ENCODE measurements at places on chromosomes 5 and 9.

DNA sequence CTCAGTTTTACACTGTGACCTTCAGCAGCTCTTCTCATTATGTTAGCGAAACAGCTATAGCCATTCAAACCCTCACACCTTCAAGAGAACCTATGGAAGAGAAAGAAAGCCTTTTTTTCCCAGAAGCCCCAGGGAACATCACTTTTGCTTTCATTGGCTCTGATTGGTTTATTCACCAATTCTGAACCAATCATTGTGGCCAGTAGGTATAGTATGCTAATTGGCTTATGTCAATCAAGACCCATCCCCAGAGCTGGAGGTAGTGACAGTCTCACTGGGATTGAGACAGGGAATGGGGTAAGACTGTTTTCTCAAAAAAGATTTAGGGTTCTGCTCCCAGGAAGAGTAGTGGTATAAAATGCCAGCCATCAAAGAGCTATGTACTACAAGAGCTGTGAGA, 74.1 kb upstream of the FSD1L start:
- no peak overlapping the region for H3K27ac ChIP-seq
- no peak overlapping the region for H3K4me3 ChIP-seq
- H3K4me1 ChIP-seq = no peaks in the 10 kb centered on the region
- H3K36me3 ChIP-seq = peaks cover 12% of the 10 kb centered on the region

GRCh38 chr9:126666155-126666803, 52.6 kb downstream of the LMX1B start:
- H3K27ac ChIP-seq = no peak overlapping the region
- H3K27me3 ChIP-seq = peaks cover 15% of the 10 kb centered on the region
- peak overlapping the region; percentile 11 for H3K4me3 ChIP-seq
- peaks cover 10% of the 10 kb centered on the region for H3K4me1 ChIP-seq

DNA sequence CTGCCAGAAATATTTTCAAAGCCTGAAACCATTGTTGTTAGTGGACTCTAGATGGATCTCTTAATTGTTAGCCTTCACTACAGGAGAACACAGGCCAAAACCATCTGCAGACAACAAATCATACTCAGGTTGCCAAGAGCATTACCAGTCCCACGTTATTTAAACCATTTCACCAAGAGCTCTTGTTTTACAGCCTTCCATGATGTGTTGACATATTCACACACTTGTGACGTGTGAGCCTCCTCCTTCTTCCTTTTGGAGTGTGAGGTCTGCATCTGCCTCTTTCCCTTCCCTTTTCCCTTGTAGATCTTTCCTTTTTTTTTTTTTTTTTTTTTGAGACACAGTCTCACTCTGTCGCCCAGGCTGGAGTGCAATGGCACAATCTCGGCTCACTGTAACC, 279.0 kb downstream of the AUH start:
- no peak overlapping the region for H3K27ac ChIP-seq
- H3K4me3 ChIP-seq = no peak overlapping the region
- no peaks in the 10 kb centered on the region for H3K4me1 ChIP-seq
- H3K27me3 ChIP-seq = peaks cover 1% of the 10 kb centered on the region
- H3K36me3 ChIP-seq = no peaks in the 10 kb centered on the region

DNA sequence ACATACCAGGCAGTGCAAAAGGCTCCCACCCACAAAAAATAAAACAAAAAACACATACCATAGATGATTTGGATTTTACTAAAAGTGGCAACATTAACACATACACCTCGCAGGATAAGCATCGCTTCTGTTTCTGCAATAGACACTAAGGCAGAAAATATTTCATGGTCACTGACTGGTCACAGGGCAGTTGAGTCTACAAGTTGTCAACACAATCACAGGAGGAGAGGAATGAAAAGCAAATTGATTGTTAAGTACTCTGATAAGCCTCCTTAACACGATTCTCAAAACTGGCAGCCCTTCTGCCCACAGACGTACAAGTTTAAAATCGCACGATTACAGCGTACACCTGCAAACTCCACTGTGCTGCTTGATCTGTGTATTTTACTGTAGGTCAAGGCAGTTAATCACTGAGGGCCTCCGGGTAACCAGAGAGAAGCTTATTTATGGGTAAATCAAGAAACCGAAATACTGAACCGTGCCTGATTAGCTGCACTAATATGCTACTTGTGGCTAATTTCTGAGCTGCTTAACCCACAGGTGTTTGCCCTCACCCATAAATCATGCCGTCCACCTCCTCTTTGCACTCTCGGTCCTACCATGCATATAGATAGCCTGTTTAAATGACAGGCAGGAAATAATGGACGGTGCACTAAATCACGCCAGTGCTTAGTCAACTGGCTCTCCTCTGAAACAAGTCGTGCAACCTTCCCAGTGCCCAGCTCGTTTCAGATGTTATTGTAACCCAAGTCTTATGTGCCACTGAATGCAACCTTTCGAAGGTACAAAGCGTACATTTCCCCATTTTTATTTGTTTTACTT, 659.4 kb upstream of the ADAMTS16 start:
- no peak overlapping the region for H3K27ac ChIP-seq
- H3K36me3 ChIP-seq = no peaks in the 10 kb centered on the region
- H3K4me3 ChIP-seq = no peak overlapping the region
- H3K4me1 ChIP-seq = no peaks in the 10 kb centered on the region
- H3K27me3 ChIP-seq = no peaks in the 10 kb centered on the region

GRCh38 chr5:81310402-81311063, 9.1 kb downstream of the ZCCHC9 start:
- H3K4me1 ChIP-seq = peaks cover 2% of the 10 kb centered on the region
- H3K4me3 ChIP-seq = no peak overlapping the region
- H3K36me3 ChIP-seq = peaks cover 58% of the 10 kb centered on the region
- no peak for DNase-seq
- H3K27me3 ChIP-seq = no peaks in the 10 kb centered on the region
- no peak overlapping the region for H3K27ac ChIP-seq

- no peak overlapping the region for H3K27ac ChIP-seq
- DNase-seq = no peak
- no peaks in the 10 kb centered on the region for H3K36me3 ChIP-seq
- no peaks in the 10 kb centered on the region for H3K27me3 ChIP-seq
- H3K4me3 ChIP-seq = no peak overlapping the region
- H3K4me1 ChIP-seq = no peaks in the 10 kb centered on the region
Measured at GRCh38 chr5:156186760-156187159, 140.2 kb upstream of the SGCD start.

- H3K27ac ChIP-seq = no peak overlapping the region
- no peak for DNase-seq
- H3K27me3 ChIP-seq = no peaks in the 10 kb centered on the region
- H3K36me3 ChIP-seq = no peaks in the 10 kb centered on the region
- H3K4me1 ChIP-seq = peaks cover 28% of the 10 kb centered on the region
Measured at GRCh38 chr9:99588299-99588698, 233.4 kb upstream of the NR4A3 start.

DNA sequence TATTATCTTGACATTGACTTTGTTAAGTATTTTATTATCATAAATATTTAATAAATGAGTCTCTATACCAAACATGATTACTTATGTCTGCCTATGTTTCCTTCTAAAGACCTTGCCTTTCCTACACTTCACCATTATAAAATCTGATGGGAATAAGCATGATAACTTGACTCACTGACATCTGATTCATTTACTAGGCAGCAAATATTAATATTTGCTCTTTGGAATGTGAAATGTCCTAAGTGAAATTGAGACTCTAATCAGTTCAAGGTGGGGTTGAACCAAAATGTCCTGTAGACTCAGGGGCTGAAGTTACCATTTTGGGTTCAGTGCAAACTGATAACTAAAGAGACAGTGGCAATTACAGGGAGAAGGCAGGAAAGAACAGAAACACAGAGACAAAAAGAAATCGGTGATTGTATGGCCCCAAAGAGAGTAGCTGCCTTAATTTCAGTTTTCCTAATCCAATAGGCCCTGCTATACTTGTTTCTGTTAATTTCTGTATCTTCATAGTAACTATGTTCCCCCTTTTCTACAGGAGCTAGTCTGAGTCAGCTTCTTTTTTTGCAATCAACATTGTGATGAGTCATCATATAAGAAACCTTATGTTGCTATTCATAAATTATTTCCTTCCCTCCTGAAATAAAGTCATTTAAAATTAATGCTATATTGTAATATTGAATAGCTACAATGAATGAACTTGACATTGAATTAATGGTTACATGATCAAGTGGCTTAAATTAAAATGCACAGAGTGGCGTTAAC, 296.8 kb downstream of the PDE4D start:
- no peak for DNase-seq
- H3K36me3 ChIP-seq = no peaks in the 10 kb centered on the region
- no peaks in the 10 kb centered on the region for H3K27me3 ChIP-seq
- peaks cover 21% of the 10 kb centered on the region for H3K4me1 ChIP-seq
- no peak overlapping the region for H3K27ac ChIP-seq

- no peak overlapping the region for H3K27ac ChIP-seq
- no peaks in the 10 kb centered on the region for H3K27me3 ChIP-seq
- DNase-seq = no peak
- no peaks in the 10 kb centered on the region for H3K36me3 ChIP-seq
- no peaks in the 10 kb centered on the region for H3K4me1 ChIP-seq
Measured at GRCh38 chr5:83924171-83924570, 203.5 kb upstream of the HAPLN1 start.

DNA sequence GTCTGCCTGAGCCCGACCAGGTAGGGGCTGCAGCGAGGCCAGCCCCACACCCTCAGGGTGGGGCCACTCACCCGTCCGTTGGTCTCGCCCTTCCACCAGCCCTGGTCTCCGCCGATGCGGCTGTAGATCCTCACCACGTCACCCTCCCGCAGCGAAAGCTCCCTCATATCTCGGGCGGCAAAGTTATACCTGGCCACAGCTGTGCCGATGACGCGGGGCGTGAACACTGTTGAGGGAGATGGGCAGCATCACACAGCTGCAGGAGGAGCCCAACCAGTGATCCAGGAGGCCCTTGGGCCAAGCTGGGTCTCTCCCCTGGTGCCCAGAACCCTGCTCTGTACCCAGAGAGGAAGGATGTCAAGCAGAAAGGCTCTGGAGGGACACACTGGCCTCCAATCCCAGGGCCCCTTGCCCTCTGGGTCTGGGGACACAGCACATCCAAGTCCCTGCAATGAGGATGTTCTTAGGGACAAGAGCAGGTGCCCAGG, 30.3 kb upstream of the SARDH start:
- H3K27ac ChIP-seq = no peak overlapping the region
- no peak overlapping the region for H3K4me3 ChIP-seq
- peaks cover 91% of the 10 kb centered on the region for H3K36me3 ChIP-seq
- no peak for DNase-seq

DNA sequence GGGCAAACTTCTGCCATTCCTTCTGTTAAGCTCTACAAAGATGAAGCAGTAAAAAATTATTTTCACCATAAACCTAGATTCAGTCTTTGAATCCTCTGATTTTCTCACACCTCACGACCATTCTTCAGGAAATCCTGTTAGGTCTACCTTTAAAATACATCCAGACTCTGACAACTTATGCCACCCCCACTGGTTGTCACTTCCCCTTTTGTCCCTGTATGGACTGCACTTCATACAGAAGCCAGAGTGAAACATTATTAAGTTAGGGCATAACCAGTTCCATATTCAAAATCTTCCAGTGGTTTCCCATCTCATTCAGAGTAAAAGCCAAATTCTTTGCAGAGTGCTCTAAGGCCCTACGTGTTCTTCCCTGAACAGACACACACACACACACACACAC, 499.8 kb downstream of the RASEF start:
- H3K27me3 ChIP-seq = no peaks in the 10 kb centered on the region
- no peak overlapping the region for H3K27ac ChIP-seq
- no peaks in the 10 kb centered on the region for H3K36me3 ChIP-seq
- no peak overlapping the region for H3K4me3 ChIP-seq
- no peaks in the 10 kb centered on the region for H3K4me1 ChIP-seq
- DNase-seq = no peak

DNA sequence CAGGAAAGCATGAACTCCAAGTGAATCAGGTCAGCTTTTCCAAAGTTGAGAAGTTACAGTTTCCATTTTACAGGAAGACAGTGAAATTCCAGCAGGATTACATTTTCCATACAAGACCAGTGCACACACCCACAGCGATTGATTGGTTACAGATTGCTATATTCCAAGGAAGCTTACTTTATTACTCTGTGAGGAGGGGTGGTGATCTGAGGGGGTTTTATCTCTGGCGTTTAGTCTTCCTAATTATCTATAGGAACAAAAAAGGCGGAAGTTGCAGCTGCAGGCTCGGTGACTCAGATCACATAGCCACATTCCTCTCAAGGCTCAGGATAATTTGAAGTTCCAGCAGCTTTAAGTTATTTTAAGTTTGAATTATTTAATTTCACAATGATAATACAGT, 450.4 kb upstream of the NMUR2 start:
- DNase-seq = no peak
- no peaks in the 10 kb centered on the region for H3K36me3 ChIP-seq
- no peaks in the 10 kb centered on the region for H3K27me3 ChIP-seq
- H3K27ac ChIP-seq = no peak overlapping the region

DNA sequence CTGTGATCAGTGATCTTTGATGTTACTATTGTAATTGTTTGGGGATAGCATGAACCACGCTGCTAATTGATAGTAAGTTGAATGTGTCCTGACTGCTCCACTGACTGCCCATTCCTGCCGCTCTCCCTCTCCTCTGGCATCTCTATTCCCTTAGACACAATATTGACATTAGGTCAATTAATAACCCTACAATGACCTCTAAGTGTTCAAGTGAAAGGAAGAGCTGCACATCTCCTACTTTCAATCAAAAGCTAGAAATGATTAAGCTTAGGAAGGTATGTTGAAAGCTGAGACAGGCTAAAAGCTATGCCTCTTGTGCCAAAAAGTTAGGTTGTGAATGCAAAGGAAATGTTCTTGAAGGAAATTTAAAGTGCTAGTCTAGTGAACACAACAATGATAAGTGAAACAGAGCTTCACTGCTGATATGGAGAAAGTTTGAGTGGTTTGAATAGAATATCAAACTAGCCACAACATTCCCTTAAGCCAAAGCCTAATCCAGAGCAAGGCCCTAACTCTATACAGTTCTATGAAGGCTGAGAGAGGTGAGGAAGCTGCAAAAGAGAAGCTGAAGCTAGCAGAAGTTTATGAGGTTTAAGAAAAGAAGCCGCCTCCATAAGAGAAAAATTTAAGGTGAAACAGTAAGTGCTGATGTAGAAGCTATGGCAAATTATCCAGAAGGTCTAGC, 12.9 kb downstream of the CLINT1 start:
- H3K27me3 ChIP-seq = no peaks in the 10 kb centered on the region
- no peak for DNase-seq
- peaks cover 21% of the 10 kb centered on the region for H3K4me1 ChIP-seq
- no peak overlapping the region for H3K4me3 ChIP-seq

GRCh38 chr5:146553446-146553845, 37.5 kb upstream of the GPR151 start:
- no peak for DNase-seq
- no peaks in the 10 kb centered on the region for H3K4me1 ChIP-seq
- peaks cover 3% of the 10 kb centered on the region for H3K27me3 ChIP-seq
- no peak overlapping the region for H3K4me3 ChIP-seq
- H3K36me3 ChIP-seq = no peaks in the 10 kb centered on the region
- no peak overlapping the region for H3K27ac ChIP-seq
